ENCODE measurements at places on chromosomes 4 and X.

GRCh38 chr4:45350438-45350837, 624.1 kb upstream of the GNPDA2 start:
- no peak for DNase-seq

- DNase-seq: no peak
These were observed 276.4 kb downstream of the SPRY1 start for GRCh38 chr4:123672987-123673386.

DNA sequence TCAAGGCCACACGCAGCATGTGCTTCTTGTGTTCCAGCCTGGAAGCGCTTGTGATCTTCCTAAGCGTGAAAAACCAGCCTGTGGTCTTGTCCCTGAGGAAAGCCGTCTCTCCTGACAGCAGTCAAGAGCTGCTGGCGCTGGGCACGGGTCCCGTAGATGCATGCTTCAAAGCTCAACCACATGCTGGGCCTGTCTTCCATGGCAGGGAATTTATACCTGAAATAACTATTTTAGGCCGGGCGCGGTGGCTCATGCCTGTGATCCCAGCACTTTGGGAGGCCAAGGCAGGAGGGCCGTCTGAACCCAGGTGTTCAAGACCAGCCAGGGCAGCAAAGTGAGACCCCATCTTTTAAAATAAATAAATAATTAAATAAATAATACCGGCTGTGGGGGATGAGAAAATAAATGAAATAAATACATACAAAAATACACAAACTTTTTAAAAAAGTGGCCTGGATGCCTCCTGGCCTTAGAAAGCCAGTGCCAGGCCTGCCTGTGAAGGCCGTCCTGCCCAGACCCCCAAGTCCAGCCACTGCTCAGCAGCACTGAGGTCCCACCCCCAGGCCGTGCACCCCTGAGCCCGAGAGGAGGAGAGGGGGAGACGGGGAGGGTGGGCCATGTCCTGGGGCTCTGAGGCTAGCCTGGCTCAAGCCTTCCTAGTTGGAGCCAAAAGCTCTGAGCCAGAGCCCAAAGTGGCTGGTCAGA, 10.4 kb downstream of the LRPAP1 start:
- DNase-seq: no peak

DNA sequence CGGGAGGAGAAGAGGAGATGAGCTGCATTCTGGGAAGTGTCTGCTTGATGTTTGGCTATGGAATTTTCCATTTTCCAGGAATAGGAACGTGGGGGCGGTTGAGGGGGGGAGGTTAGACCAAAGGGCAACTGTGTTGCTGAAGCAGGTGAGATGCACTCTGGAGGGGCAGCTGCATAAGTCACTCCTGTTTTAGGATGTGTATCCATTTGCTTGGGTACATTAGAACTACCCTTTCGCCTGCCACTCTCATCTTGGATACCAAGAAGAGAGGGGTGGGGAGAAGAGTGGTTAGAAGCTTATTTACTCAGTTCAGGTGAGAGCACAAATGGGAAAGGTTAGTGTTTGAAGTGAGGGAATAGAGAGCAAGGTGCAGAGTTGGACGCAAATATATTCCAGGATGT, 934 bp upstream of the GPR119 start:
- no peak for DNase-seq

- no peak for DNase-seq
These were observed 197.6 kb upstream of the FAM9B start for GRCh38 chrX:9231491-9231890.

DNA sequence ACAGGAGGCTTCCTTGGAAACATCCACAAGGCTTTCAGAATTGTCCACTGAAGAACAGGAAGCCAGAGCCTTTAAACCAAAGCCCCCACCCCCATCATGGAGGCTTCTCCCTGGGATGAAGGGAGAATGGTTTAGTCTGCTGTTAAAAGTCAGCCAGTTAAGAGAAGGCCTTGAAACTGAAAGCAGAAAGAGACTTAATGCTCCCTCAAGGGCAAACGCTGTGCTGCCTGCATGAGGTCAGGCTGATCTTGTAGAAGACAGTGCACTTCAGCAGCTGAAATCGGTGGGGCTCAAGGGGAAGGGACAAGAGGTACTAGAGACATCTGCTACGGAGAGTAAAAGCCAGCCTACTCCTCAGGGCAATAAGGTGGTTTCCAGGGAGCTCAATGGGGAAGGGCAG, 69.0 kb downstream of the HPRT1 start:
- no peak for DNase-seq

- no peak for DNase-seq
These were observed 1118.2 kb downstream of the ARAP2 start for GRCh38 chr4:35125995-35126712.

DNA sequence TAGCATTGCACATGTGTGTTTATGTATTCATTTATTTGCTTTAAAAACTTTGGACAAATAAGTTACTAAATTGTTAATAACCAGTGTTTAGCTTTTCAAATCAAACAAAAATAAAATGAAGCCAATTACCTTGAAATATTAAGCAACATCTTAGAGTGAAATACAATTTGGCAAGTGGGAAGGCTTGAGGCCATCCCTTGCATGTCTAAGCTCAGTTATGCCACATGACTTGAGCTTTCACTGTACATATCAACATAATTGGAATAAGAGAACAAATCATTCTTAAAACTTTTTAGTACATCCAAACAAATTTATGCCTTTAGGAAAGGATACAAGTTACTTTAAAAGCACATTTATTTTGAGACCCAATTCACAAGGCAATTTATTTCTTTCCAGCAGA, 640.6 kb downstream of the SPRY1 start:
- DNase-seq: no peak

- no peak for DNase-seq
These were observed 12.3 kb upstream of the XPNPEP2 start for GRCh38 chrX:129726307-129727111.

DNA sequence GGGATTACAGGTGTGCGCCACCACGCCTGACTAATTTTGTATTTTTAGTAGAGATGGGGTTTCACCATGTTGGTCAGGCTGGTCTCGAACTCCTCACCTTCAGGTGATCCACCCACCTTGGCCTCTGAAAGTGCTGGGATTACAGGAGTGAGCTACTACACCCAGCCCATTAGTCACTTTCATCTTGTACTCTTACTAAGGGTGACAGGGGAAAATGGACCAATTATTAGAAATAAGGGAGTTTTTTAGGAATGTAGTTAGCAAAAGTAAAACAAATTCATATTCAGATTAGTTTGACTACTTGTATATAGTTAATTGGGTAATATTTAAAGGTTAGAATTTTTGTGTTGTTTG, 26.1 kb downstream of the SMARCA5 start:
- DNase-seq: no peak

DNA sequence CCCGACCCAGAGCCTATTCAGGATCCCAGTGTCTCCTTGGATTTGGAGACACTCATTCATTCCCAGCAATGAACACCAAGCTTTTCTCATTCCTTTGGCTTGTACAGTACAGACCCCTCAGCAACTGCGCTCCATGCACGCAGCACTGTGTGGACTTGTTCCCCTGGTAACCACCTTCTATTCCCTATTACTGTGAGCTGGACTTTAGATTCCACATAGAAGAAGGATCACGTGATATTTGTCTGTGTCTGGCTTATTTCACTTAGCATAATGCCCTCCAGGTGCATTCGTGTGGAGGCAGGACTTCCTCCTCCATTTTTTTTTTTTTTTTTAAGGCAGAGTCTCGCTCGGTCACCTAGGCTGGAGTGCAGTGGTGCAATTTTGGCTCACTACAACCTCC, 106.4 kb downstream of the PHKA2 start:
- no peak for DNase-seq

- DNase-seq: no peak
These were observed 1106.5 kb downstream of the TECRL start for GRCh38 chr4:63302792-63303191.

- no peak for DNase-seq
These were observed 145.6 kb downstream of the POLA1 start for GRCh38 chrX:24839331-24839730.

DNA sequence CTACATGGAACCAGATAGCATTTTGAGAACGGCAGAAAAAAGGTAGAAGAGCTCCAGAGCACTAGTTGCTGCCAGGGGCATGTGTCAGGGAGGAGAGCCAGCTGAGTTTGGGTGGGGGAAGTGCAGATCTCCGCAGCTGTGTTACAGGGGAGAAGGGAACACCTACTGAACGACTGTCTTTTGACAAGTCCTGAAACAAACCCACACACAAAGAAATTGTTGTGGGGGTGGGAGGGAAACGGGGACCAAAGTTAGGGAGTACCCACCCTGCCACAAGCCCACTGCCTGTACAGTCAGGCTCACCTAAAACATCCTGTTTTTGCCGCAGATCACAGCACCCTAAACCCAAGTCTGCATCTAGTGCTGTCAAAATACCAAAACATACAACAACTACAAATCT, 55.5 kb downstream of the LEF1 start:
- no peak for DNase-seq

DNA sequence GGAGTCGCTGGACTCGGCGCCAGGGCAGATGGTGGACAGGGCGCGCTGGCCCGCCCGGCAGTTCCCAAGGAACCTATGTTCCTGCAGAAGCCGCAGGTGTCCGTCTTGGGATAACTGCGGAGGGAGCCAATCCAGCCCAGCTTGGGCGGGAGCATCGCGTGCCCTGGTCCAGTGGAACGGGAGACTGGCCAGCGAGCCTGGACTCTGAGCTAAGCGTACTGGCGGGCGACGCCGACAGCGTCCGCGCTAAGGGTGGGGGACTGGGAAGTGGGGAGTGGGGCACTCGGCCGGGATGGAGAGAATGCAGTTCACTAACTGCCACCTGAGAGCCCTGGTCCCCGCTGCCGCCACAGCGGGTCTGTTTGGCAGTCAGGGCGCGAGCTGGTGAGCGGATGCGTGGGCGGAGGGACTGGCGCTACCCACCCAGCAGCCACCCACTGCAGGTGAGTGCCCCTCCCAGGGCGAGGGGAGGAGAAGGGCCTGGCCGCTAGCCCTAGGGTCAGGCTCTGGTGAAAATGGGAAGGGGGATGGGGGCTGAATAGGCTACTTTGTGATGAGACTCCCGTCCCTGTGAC, 1.3 kb upstream of the MAMLD1 start:
- no peak for DNase-seq

DNA sequence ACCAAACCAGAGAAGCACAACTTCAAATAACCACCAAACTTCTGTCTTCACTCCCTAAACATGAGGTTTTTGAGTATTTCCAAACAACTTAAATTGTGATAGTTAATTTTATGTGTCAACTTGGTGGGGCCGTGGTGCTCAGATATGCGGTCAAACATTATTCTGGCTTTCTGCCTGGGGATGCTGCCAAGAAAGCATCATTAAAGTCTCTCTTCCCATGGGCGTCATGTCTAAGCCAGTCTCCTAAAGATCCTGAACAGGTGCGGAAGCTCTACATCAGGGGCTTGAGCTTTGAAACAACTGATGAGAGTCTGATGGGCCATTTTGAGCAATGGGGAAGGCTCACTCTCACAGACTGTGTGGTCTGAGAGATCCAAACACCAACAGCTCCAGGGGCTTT, 24.1 kb upstream of the SOD3 start:
- DNase-seq: no peak

DNA sequence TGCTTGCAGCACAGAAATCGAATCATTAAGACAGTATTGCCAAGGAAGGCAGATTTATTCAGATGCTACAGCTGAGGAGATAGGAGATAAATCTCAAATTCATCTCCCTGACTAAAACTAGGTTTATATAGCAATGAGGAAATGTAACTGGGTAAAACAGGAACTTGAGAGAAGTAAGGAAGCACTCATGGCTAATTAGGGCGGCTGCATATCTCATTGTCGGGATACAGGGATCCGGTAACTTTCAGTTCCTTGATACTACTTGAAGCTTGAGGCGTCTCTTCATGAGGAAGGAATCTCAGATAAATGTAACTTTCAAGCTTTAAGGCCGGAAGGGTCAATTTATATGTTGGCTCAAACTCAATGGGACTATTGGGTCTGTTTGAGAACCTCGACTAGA, 129.2 kb upstream of the WDR1 start:
- DNase-seq: no peak

DNA sequence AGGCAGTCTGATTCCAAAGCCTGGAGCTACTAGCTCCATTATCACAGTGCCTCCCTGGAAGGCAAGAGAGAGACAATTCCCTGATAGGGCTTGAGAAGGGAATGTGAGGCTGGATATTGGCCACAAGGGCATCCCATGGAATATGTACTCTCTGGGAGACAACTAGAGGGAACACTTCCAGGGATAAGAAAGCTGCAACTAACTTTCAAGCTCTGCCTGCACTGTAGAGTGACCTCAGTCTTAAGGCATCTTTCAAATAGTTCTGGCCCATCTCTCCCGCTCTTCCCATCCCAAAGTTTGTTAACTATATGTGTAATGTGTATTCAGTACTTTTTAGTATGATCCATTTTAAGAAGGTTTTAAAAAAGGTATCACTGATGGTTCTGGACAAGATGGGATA, 13.1 kb upstream of the RNF212 start:
- no peak for DNase-seq

DNA sequence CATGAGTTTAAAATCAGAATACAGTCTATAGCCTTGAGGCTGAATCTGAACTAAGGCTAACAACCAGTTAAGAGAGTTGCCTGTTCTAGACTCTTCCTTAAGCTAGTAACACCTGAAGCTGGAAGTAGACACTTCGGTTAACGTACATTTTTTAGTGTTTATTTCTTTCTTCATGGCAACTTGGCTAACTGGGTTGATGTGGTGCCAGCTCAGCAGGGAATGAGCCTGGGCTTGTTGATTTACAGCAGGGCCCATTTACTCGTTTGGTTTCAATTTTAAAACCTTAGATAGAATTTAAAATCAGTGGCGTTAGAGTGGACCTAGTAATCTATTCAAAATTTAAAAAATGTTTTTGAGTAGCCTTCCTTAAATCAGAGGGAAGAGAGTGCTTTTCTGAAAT, 137.6 kb upstream of the ESX1 start:
- no peak for DNase-seq

DNA sequence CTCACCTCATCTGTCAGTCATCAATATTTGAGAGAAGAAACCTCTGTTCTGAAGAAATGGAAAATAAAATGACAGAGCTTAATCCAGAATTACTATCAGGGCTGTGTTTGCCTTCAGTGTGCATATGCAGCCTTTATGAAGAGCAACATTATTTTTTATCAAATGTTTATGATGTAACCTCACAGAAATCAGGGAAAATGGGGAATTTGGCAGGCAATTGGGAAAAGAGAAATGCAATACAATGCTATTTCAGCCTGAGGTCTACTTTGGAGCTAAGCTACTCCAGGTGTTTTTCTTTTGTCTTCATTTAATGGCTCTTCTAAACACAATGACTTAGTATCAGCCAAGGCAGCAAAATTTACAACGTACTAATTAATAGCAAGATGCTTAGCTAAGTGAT, 241.1 kb upstream of the TET2 start:
- no peak for DNase-seq

- no peak for DNase-seq
These were observed 145.2 kb upstream of the FTHL17 start for GRCh38 chrX:31217084-31217483.

Data from cortex of kidney (tissue), 1 donor.